ENCODE measurements at places on chromosomes 2 and 18. TPM values are rescaled to one million over a fixed set of nuclear protein-coding genes. Genes with fewer than 3 reads are reported as not detected.

The C2orf78 gene
- not detected for polyA plus RNA-seq

The ATP8B1 gene
- 27.0 TPM for polyA plus RNA-seq

DNA sequence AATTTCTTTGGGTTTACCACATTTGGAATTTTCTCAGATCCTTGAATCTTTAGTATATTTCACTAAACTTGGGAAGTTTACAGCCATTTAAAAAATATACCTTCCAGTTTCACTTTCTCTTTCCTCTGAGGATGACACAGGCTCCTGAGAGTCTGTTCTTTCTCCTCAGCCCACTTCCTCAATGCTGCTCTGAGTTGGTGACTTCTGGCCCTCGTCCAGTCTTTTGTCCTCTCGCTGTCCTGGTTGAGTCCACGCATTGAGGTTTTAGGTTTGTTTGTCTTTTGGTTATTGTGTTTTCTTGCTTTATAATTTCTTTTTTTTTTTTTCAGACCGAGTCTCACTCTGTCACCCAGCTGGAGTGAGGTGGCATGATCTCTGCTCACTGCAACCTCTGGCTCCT is 40.7 kb upstream of the GALR1 start:
- DNase-seq: no peak

- DNase-seq: no peak
Measured at GRCh38 chr2:120551522-120551921, 184.1 kb upstream of the GLI2 start.

- DNase-seq: no peak
Measured at GRCh38 chr2:200619279-200619678, 33.5 kb downstream of the AOX1 start.
